ENCODE measurements at places on chromosomes 6 and 20.

- no peak for DNase-seq
These were observed 30.7 kb upstream of the IRF4 start for GRCh38 chr6:360764-361373.

- DNase-seq: peak; percentile 85
These were observed at the start of gene SLC29A1 for GRCh38 chr6:44223319-44224028. Gene SLC29A1, plus strand, starts transcription at chr6:44223595. Its CDS starts 3,719 bp downstream, at chr6:44227314.

DNA sequence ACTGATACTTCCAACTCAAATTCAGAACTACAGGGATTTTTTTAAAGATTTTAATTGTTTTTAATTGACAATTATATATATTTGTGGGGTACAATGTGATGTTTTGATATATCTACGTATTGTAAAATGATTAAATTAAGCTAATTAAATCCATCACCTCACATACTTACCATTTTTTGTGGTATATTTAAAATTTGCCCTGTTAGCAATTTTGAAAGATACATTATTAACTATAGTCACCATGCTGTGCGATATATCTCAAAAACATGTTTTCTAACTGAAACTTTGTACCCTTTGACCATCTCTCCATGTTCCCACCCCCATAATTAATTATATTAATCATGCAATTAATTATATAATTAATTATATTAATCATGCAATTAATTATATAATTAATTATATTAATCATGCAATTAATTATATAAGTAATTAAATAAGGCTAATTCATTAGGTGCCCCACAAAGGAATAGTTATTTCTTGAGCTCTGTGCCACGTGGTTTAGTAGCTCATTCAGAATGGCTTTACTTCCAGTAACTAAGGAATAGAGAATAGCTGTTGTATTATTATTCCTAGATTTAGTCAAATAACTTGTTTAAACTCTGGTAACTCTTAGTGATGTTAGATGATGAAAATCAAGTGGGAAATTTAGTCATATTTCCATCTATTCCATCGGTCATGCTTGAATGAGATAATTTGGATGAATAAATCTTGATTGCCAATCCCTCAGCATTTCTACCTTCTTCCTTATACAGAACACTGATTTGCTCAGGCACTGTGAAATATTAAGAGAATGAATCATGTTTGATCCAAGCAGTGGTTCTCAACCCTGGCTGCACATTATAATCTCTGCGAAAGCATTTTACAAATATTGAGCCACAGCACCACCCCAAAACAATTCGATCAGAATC lies 25.1 kb downstream of the LOC128125822 start:
- DNase-seq: no peak

DNA sequence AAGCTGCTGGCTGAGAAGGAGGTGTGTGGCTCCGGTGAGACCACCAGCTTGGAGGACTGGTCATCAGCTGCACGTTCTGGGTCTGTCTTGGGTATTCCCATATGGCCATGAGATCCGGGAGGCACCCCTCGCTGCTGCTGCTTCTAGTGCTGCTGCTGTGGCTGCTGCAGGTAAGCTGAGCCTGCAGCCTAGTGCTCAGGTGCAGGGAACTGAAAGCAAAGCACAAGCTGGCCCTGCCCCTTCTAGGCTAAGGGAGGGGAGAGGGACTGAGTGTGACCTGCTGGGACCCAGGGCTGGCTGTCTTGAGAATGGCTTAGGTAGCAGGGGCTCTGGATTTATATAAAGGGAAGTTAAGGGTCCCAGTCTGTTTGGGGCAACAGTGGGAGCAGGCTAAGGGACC lies 403 bp downstream of the CDH26 start:
- no peak for DNase-seq

DNA sequence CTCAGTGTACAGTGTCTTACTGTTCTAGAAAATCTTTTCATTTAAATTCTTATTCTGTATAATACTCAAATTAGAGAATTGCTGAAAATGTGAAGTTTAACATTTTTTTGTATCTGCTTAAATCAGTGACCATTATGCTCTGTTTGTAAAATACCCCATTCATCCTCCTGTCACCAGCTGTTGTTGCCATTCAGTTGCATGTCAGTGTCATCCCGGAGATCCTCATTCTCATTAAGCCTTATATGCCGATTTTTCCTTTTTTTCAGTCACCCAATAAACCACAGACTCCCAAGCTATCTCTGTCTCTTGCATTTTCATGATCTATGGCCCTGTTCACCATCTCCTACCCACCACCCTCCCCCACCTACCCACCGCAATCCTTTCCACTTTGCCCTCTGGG lies 20.4 kb downstream of the GTF2H5 start:
- no peak for DNase-seq

DNA sequence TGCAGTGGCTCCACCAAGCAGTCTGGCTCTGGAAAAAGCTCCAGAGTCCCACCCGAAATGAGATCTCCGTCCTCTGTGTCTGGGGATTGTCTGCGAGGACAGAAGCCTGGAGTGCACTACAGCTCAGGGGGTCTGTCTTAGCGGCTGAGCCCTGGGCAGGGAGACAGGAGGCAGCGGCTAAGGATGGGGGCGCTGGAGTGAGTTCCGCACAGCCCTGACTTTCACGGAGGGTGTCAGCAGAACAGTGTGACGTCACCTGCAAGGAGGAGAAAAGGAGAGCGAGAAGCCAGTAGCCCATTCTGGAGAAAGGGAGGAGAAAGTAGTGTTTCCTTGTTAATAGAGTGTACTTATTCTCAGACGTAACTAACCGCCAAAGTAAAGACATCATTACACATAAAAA lies 97.6 kb downstream of the FAM50B start:
- DNase-seq: no peak

DNA sequence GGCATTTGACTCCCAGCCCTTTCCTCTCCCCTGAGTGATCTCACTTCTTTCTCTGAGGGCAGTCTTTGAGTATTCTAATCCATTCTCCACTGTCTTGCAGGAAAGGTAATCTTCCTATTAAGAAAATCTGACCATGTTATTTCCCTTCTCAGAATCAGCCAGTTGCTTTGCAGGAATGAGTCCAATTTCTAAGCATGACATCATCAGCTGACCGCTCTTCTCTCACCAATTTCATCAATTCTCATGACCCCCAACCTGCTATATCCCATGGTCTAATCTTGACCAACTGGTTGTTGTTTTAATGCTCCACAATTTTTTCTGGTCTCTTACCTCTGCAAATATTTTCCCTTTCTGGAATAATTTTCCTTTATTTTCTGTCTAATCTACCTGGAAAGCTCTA lies 73.4 kb downstream of the FAM229B start:
- no peak for DNase-seq

GRCh38 chr6:18585032-18585573 lies 198.0 kb downstream of the RNF144B start:
- no peak for DNase-seq

All from CD8-positive, alpha-beta T cell (primary cell).